Endothelial cell of umbilical vein (primary cell): ENCODE measurements at places on chromosomes 7 and 10. TPM values are rescaled to one million over a fixed set of nuclear protein-coding genes. Genes with fewer than 3 reads are reported as not detected.

OLAH gene
- 0.48 and 0.51 TPM in 2 replicates for total RNA-seq

- H3K4me3 ChIP-seq = no peak overlapping the region
- H3K36me3 ChIP-seq = no peaks in the 10 kb centered on the region
- no peaks in the 10 kb centered on the region for H3K27me3 ChIP-seq
- no peak overlapping the region for H3K27ac ChIP-seq
Observed at GRCh38 chr7:145643981-145644380, 472.6 kb upstream of the CNTNAP2 start.

GRCh38 chr10:42952349-42952748, 124.5 kb upstream of the RET start:
- H3K27me3 ChIP-seq = peaks cover 3% of the 10 kb centered on the region
- H3K4me3 ChIP-seq = no peak overlapping the region
- H3K36me3 ChIP-seq = no peaks in the 10 kb centered on the region
- DNase-seq = no peak
- no peaks in the 10 kb centered on the region for H3K4me1 ChIP-seq

DNA sequence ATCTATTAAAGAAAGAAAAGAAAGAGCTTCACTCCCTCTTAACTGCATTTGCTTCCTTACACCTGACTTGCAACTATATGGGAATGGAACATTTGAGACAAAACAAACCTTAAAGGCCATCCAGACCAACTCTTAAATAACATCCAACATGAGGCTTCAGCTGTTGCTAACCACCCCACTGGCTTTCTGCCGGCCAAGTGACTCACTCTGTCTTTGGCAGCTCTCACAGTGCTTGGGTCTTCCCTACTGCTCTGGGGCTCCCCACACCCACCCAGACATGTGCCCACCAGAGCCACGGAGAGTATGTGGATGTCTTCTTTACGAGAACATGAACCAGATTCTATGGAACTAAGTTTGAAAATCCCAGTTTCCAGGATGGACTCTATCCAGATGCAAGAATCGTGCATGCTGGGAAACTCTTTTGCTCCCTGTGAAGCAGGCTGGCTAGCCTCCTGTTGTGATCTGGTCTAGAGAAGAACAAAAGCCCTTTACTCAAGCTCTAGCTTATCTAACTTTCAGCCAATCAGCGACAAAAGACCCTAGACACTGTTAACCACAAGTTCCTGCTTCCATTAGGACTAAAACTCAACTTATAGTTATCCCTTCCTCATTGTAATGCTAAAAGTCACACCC, 245.7 kb downstream of the TCERG1L start:
- DNase-seq = no peak
- no peaks in the 10 kb centered on the region for H3K4me1 ChIP-seq
- no peak overlapping the region for H3K4me3 ChIP-seq
- H3K36me3 ChIP-seq = no peaks in the 10 kb centered on the region
- H3K27me3 ChIP-seq = no peaks in the 10 kb centered on the region

GRCh38 chr7:96346293-96346953, 24.5 kb upstream of the SLC25A13 start:
- no peak overlapping the region for H3K27ac ChIP-seq
- H3K27me3 ChIP-seq = no peaks in the 10 kb centered on the region
- no peak for DNase-seq
- no peaks in the 10 kb centered on the region for H3K36me3 ChIP-seq
- H3K4me3 ChIP-seq = no peak overlapping the region
